ENCODE measurements at places on chromosomes 7 and 10. TPM values are rescaled to one million over a fixed set of nuclear protein-coding genes. Genes with fewer than 3 reads are reported as not detected.

The PTPRZ1 gene
- 7.9 TPM for total RNA-seq

The TMEM213 gene
- total RNA-seq: not detected

The GSTO2 gene
- total RNA-seq: 1.4 TPM

The PLXDC2 gene
- 18.2 TPM for total RNA-seq

- DNase-seq: no peak
- no peaks in the 10 kb centered on the region for H3K4me1 ChIP-seq
- no peak overlapping the region for H3K4me3 ChIP-seq
- H3K36me3 ChIP-seq: no peaks in the 10 kb centered on the region
- H3K27me3 ChIP-seq: peaks cover 8% of the 10 kb centered on the region
Measured at GRCh38 chr10:97065128-97065527, 120.6 kb downstream of the SLIT1 start.

GRCh38 chr7:120272701-120273475 is at the start of gene KCND2:
KCND2 (plus strand) TSS chr7:120273175.
- DNase-seq: no peak
- H3K27ac ChIP-seq: no peak within 1 kb of the TSS
- no peaks in the 10 kb centered on the region for H3K27me3 ChIP-seq
- H3K4me1 ChIP-seq: peaks cover 12% of the 10 kb centered on the region

GRCh38 chr7:42978496-42978895 is 46.3 kb downstream of the MRPL32 start:
- H3K36me3 ChIP-seq: no peaks in the 10 kb centered on the region
- no peak overlapping the region for H3K27ac ChIP-seq
- H3K4me3 ChIP-seq: no peak overlapping the region
- H3K27me3 ChIP-seq: no peaks in the 10 kb centered on the region
- no peaks in the 10 kb centered on the region for H3K4me1 ChIP-seq
- DNase-seq: no peak

- DNase-seq: no peak
- no peaks in the 10 kb centered on the region for H3K27me3 ChIP-seq
- H3K4me3 ChIP-seq: no peak overlapping the region
- H3K4me1 ChIP-seq: no peaks in the 10 kb centered on the region
- peaks cover 49% of the 10 kb centered on the region for H3K36me3 ChIP-seq
Measured at GRCh38 chr7:2271273-2272026, 29.4 kb downstream of the NUDT1 start.

- peak; percentile 77 for DNase-seq
- peaks cover 22% of the 10 kb centered on the region for H3K4me1 ChIP-seq
- no peaks in the 10 kb centered on the region for H3K27me3 ChIP-seq
- no peak overlapping the region for H3K4me3 ChIP-seq
Measured at GRCh38 chr10:122286867-122287266, 15.8 kb downstream of the BTBD16 start.

DNA sequence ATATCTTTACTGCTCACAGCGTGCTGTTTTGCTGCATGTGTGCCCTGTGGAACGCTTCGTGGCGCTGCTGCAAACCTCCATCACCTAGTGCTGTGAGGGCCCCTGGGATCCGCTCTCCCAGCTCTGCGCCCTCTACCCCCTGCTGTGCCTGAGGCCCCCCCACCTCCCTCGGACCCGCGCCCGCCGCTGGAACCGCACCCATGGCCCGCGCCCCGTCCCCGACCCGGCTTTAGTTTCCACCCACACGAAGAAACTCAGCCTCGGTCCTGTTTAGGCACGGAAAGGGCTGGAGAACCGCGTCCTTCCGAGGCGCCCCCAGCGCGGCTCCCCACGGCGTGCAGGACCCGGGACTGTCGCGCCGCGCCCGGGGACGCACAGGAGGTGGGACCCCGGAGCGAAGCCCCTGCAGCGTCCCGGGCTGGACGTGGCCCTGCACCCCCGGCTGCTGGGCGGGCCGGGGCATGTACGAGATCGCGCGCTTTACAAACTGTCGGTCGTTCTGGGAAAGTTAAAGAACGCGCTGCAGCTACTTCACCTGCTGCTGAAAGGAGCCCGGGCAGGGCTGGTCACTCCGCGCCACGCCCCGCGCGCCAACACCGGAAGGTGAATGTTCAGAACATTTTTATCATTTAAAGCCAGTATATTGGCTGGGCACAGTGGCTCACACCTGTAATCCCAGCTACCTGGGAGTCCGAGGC is 54.3 kb downstream of the BMS1 start:
- H3K4me1 ChIP-seq: no peaks in the 10 kb centered on the region
- H3K36me3 ChIP-seq: no peaks in the 10 kb centered on the region
- peak overlapping the region; percentile 39 for H3K4me3 ChIP-seq
- H3K27me3 ChIP-seq: peaks cover 32% of the 10 kb centered on the region

GRCh38 chr7:118152654-118153053 is 31.3 kb upstream of the LSM8 start:
- no peak for DNase-seq
- no peaks in the 10 kb centered on the region for H3K27me3 ChIP-seq
- no peaks in the 10 kb centered on the region for H3K4me1 ChIP-seq
- H3K36me3 ChIP-seq: no peaks in the 10 kb centered on the region
- no peak overlapping the region for H3K27ac ChIP-seq
- H3K4me3 ChIP-seq: no peak overlapping the region

DNA sequence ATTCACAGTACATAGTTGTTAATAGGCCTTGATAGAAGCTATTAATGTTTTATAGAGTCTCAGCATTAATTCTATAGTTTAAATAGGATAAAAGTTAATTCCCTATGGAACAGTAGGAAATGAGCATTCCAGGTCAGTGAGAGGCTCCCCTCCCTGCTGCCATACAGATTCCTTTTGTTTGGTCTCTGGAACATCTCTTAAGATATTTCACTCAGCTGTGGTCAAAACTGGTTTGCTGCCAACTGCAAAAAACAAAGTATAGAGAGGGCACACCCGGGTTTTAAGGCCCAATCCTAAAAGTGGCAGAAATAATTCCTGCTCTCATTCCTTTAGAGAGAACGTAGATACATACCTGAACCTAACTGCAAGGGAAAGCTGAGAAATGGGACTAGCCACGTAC is 51.3 kb downstream of the MDFIC start:
- H3K36me3 ChIP-seq: no peaks in the 10 kb centered on the region
- H3K27ac ChIP-seq: no peak overlapping the region
- peaks cover 10% of the 10 kb centered on the region for H3K4me1 ChIP-seq
- no peaks in the 10 kb centered on the region for H3K27me3 ChIP-seq
- H3K4me3 ChIP-seq: no peak overlapping the region
- no peak for DNase-seq

- H3K4me1 ChIP-seq: no peaks in the 10 kb centered on the region
- no peak overlapping the region for H3K4me3 ChIP-seq
- no peak overlapping the region for H3K27ac ChIP-seq
- H3K36me3 ChIP-seq: no peaks in the 10 kb centered on the region
Measured at GRCh38 chr7:2662273-2663120, 25.5 kb upstream of the AMZ1 start.

DNA sequence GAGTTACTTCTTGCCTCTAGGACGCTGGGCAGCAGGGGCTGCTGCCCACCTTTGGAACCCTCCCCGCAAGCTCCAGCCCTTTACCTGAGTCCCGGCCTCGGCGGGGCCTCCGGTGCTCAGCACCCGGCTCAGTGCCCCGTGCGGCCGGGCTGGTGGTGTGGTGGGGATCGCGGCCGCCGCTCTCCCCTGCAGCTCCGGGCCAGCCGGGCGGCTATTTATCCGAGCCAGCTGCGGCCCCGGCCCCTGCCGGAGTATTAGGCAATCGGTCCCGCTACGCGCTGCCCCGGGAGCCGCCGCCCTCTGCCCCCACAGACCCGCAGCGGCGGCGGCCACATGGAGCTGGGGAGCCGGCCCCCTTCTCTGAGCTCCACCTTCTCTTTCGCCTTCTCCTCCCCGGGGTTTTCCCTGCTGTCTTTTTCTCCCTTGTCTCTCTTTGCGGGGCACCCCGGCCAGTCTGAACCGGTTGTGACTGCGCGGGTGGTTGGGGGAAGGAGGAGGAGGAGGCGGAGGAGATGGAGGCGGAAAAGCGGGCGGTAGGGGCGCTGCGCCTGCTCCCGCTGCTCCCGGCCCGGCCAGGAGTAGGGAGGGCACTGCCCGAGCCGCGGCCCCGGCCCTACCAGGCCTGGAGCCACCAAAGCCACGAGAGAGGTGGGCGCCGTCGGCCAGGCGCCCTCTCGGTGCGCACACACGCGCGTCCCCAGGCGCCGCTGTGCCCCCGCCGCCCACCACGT is at the start of gene SLC16A9:
Gene SLC16A9, minus strand, starts transcription at position 456 of the 731 bp plus-strand sequence. CDS start 25,559 bp downstream, outside the sequence.
- peak; percentile 67 for DNase-seq
- peak within 1 kb of the TSS; percentile 70 for H3K4me3 ChIP-seq
- H3K36me3 ChIP-seq: no peaks in the 10 kb centered on the region
- H3K4me1 ChIP-seq: peaks cover 18% of the 10 kb centered on the region
- peaks cover 18% of the 10 kb centered on the region for H3K27me3 ChIP-seq

- DNase-seq: no peak
- no peak overlapping the region for H3K27ac ChIP-seq
- H3K36me3 ChIP-seq: no peaks in the 10 kb centered on the region
- no peaks in the 10 kb centered on the region for H3K4me1 ChIP-seq
Measured at GRCh38 chr7:22945584-22945983, 68.3 kb downstream of the HYCC1 start.

DNA sequence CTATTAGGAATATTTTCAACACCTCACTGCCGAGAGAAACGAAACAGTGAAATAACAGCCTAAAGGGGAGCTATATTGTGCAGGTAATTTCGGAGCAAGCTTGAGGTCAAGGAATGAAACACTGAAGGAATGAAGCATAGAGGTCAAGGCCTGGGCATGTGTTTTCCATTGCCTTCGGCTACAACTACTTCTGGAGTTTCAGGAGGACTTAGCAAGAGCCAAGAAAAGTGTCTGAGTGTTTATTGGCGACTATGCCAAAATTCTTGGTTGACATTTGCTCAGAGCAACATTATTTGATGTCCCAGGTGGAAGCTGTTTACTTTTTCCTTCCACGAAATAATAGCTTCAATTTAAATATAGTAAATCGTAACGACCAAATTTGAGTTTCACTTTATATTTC is 89.6 kb upstream of the IFRD1 start:
- peaks cover 7% of the 10 kb centered on the region for H3K4me1 ChIP-seq
- H3K4me3 ChIP-seq: no peak overlapping the region
- no peak for DNase-seq
- H3K36me3 ChIP-seq: no peaks in the 10 kb centered on the region

- peak; percentile 86 for DNase-seq
- H3K27me3 ChIP-seq: no peaks in the 10 kb centered on the region
- peaks cover 76% of the 10 kb centered on the region for H3K36me3 ChIP-seq
- peak overlapping the region; percentile 68 for H3K27ac ChIP-seq
Measured at GRCh38 chr10:79298403-79299244, 48.6 kb upstream of the PPIF start.

GRCh38 chr10:124288486-124288885 is 130.2 kb downstream of the OAT start:
- DNase-seq: peak; percentile 7
- no peaks in the 10 kb centered on the region for H3K36me3 ChIP-seq
- peaks cover 4% of the 10 kb centered on the region for H3K4me1 ChIP-seq
- H3K4me3 ChIP-seq: no peak overlapping the region

GRCh38 chr7:45663167-45663921 is 89.2 kb downstream of the ADCY1 start:
- no peaks in the 10 kb centered on the region for H3K36me3 ChIP-seq
- no peaks in the 10 kb centered on the region for H3K4me1 ChIP-seq
- H3K4me3 ChIP-seq: no peak overlapping the region
- H3K27ac ChIP-seq: no peak overlapping the region

- no peaks in the 10 kb centered on the region for H3K36me3 ChIP-seq
- H3K27ac ChIP-seq: no peak overlapping the region
- H3K4me3 ChIP-seq: no peak overlapping the region
Measured at GRCh38 chr10:1202343-1202742, 146.2 kb downstream of the WDR37 start.

- peaks cover 56% of the 10 kb centered on the region for H3K4me1 ChIP-seq
- H3K4me3 ChIP-seq: peak overlapping the region; percentile 78
- peaks cover under 1% of the 10 kb centered on the region for H3K36me3 ChIP-seq
- H3K27ac ChIP-seq: peak overlapping the region; percentile 95
- peak; percentile 80 for DNase-seq
Measured at GRCh38 chr7:1533547-1534329, 3.2 kb downstream of the MAFK start.

DNA sequence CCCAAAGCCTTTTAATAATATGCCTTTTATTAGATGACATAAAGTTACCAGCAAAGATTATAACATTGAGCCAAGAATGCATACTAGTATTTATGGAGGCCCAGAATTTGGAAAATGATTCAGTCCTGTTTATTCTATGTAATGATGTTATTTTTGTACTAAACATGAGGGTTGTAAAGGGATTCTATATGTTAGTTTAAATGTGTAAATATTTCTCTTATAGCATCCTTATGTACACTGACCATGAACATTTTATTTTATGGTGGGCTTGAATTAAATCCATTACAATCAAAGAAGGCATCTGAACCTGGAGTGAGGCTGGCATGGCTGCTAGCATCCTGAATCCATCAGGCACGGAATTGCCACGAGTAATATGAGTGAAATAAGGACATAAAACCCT is 80.2 kb downstream of the RAB18 start:
- H3K27ac ChIP-seq: no peak overlapping the region
- no peak overlapping the region for H3K4me3 ChIP-seq
- H3K36me3 ChIP-seq: no peaks in the 10 kb centered on the region

DNA sequence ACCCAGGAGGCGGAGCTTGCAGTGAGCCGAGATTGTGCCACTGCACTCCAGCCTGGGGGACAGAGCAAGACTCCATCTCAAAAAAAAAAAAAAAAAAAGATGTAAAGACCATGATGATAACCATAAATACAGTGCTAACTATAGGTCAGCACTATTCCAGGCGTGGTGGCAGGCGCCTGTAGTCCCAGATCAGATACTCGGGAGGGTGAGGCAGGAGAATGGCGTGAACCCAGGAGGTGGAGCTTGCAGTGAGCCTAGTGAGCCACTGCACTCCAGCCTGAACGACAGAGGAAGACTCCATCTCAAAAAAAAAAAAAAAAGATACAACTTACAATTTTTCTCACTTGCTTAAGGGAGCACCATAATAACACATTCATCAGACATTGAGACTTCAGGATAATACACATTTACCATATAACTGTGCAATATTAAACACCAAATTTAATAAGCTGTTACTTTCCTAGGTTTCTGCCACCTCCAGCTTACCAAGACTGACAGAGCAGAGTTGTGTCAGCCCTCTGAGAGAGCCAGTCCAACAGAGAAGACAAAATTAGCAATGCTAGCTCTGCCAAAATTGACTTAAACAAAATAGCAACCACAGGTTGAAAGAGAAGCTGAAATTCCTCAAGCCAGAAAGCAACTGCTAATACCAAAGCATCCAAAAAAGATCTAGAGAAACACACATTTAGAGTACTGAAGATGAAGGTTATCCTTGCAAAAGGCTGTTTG is 8.2 kb downstream of the DNA2 start:
- H3K4me3 ChIP-seq: no peak overlapping the region
- DNase-seq: no peak
- no peaks in the 10 kb centered on the region for H3K36me3 ChIP-seq
- no peak overlapping the region for H3K27ac ChIP-seq
- no peaks in the 10 kb centered on the region for H3K4me1 ChIP-seq
- no peaks in the 10 kb centered on the region for H3K27me3 ChIP-seq

- no peaks in the 10 kb centered on the region for H3K4me1 ChIP-seq
- no peaks in the 10 kb centered on the region for H3K27me3 ChIP-seq
- H3K4me3 ChIP-seq: no peak overlapping the region
- peak; percentile 34 for DNase-seq
Measured at GRCh38 chr10:43236176-43236850, 30.6 kb downstream of the RASGEF1A start.

GRCh38 chr7:151628846-151629604 is 109.3 kb upstream of the RHEB start:
- DNase-seq: no peak
- no peaks in the 10 kb centered on the region for H3K36me3 ChIP-seq
- peak overlapping the region; percentile 97 for H3K27ac ChIP-seq
- peaks cover 62% of the 10 kb centered on the region for H3K4me1 ChIP-seq

Measured in sigmoid colon (tissue), 7 donors.